ENCODE measurements at places on chromosomes 6 and 20.

DNA sequence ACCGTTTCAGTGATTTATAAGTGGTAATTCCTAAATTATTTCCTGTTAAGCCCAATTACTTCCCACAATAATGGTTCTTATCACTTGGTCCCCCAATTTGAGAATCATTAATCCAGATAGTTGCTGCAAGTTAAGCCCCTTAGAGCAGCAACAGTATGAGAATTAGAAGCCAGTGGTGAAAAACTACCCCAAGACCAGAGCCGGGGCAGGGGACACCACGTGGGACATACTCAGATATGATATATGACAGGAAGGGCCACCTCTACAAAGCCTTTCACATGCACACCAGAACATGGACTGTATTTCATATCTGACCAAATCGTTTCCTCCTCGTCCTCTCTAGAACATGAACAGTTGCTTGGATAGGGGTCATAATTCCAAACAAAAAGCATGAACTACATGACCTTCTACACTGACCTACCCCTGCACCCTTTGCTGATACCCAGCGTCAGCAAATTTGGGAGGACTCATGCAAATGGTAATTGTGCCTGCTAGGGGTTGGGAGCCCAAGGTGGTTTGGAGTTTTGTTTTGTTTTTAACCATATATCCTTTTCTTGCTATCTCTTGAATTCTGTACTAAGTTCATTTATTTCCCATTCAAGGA is 3.9 kb downstream of the JAG1 start:
- DNase-seq, result no peak

DNA sequence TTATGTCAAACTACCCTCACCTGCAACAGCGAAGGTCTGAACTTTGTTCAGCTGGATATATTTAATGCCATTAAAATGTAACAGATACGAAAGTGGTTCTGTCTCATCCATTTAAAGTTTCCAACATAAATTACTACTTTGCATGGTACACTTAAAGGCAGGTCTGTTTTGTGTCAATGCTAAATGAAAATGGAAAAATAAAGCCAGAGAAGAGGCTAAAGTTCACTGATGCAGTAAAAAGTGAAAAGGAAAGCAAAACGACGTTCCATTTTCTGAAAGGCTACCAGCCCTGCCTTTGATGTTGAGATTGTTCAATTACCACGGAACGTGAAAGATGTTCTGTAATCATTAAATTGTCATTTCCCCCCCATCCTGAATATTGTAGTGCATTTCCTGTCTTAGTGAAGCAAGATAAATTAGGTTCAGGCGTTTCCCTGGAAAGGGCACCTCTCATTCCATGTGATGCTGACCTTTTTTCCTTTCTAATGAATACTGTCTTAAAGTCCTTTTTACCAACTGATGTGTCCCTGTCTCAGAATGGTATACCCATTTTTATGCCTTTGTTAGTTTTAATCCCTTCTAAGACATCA is 334.7 kb upstream of the JAG1 start:
- no peak for DNase-seq

- peak; percentile 85 for DNase-seq
Observed at GRCh38 chr20:43271980-43272379, 82.3 kb upstream of the PTPRT start.

GRCh38 chr6:157213907-157214565 is 109.3 kb downstream of the TMEM242 start:
- DNase-seq, result no peak

DNA sequence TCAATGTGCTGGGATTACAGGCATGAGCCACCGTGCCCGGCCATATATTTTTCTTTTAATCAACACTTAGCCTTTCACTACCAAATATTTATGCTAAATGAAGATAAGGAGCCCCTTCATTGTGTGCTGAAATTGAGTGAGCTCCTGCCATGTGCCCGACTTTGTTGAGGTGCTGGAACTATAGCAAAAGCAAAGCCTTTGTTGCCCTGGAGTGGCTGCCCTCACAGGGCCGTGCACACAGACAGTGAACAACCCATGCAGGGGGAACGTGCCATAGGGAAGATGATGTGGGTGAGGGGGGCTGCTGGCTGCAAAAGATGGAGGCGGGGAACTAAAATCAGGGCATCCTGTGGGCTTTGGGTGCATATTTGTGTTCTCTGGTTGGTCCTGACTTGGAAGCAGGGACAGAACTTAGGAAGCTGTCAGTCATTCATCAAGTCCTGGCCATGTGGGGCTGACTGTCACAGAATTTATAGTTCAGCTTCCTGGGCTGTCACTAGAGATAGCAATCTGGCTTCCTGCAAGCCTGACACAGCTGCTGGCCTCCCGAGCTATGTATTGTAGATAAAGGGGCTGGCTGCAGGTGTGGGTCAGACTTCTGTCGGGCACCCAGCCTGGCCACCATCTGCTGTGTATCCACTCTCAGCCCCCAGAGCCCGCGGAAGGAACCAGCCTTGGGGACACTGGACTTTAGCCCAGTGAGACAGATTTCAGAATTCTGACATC is 56.8 kb upstream of the MPC1 start:
- peak; percentile 45 for DNase-seq

DNA sequence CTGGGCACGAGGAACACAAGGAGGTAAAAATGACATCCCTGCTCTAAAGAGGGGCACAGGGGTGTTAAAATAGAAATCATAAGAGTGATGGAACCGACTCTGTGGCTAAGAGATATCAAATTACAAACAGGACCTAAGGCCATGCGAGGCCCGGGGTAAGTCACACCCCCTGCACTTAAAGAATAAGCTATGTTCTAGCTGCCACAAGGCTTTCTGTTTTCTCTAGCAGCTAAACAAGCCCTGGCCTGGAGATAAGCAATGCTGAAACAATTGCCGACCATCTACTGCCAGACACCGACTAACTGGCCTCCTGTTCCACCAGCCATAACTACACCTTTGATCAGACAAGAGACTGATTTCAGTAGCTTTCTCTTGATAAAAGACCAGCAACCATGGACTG is 32.4 kb downstream of the MDGA1 start:
- DNase-seq, result no peak

DNA sequence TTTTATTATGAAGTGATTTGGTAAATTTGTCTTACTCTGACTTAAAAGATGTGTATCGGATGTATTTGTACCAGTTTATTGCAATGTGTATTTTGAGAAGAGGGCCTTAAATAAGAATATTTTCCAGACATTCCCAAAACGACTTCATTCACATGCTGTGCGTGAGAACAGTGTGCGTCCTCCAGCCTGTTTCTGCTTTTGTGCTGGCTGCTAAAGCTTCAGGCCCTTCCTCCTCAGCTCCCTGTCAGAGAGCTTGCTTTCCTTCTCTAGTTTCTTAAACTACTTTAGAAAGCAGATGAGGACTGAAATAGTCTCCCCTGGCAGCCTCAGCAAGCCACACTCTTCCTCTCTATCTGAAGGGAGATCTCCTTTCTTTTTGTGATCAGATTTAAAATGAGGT is 157.8 kb downstream of the SAMD5 start:
- peak; percentile 14 for DNase-seq

DNA sequence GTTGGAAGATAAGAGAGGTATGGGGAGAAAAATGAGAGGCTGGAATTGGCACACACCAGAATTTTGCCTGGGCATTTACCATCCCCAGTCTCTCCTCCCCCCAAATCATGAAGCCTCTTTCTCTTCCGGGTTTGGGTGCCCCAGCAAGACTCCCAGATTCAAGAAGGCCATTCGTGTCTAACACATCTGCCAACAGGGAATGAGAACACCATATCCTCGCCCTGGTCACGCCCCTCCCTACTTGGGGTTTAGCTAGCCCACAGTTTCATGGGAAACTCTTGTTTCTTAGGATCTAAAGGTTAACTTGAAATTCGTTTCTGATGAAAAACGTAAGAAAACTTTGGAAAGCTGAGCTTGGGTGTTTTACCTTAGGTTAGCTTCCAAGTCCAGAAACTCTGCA is 105.5 kb upstream of the TMEM170B start:
- no peak for DNase-seq

- peak; percentile 56 for DNase-seq
Observed at GRCh38 chr6:90285042-90285481, 11.6 kb downstream of the BACH2 start.

DNA sequence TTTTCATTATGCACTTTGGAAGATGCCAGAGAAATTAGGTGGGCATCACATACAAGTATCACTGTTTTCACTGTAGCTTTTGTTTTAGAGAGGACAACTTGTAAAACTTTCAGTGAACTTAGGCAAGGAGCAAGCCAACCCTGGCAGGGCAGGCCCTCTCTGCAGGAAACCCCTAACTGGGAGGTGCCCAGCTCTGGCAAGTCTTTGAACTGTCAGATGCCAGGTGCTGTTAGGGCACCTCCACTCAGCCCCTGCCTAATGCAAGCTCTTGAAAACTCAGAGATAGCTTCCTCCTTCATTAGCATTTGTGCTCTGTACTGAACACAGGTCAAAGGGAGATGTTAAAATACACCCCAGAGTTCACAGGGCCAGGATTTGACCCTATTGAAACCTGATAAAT is 774.2 kb upstream of the FLRT3 start:
- no peak for DNase-seq

GRCh38 chr6:161085246-161085645 is 93.7 kb downstream of the MAP3K4 start:
- DNase-seq, result no peak

GRCh38 chr6:7188492-7188891 is 80.7 kb downstream of the RREB1 start:
- DNase-seq, result no peak

DNA sequence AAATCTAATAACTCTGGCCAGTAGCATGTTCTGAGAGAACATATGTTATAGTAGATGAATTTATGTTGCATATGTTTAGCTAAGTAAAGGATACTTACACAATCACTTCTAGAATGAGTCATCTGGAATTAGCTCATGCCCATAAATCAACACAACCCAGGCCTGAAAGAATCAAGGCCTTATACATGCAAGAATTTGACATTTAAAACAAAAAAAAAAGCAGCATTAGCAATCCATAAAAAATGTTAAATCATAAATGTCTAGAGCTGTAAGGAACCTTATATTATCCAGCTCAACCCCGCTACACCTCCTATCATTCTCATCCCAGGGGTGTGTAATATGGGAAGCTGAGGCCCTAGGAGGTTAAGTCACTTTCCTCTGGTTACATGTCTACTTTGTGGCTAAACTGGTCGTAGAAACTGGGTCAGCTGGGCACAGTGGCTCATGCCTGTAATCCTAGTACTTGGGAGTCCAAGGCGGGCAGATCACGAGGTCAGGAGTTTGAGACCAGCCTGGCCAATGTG is 105.2 kb upstream of the CARMIL1 start:
- no peak for DNase-seq

- DNase-seq, result peak; percentile 79
Observed at GRCh38 chr6:17725083-17725482, 18.4 kb upstream of the NUP153 start.

DNA sequence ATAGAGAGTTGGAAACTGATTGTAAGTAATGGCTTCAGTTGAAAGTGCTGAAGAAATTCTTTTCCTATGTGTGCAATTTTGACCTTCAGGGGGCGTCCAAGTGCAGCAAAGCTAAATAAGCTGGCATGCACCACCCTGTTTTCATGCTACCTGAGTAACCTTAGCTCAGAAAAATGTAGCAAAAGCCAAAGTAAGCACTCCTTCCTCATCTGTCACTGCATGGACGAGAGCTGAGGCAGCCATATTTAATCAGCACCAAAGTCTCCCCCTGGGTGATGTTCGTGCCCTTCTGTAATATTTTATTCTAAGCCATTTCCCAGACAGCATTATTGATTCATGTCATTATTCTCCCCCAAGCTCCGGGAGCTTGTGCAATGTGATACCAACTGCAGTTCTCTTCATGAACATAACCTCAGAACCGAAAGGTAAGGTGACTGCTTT is 123.1 kb downstream of the RPS12 start:
- peak; percentile 46 for DNase-seq

DNA sequence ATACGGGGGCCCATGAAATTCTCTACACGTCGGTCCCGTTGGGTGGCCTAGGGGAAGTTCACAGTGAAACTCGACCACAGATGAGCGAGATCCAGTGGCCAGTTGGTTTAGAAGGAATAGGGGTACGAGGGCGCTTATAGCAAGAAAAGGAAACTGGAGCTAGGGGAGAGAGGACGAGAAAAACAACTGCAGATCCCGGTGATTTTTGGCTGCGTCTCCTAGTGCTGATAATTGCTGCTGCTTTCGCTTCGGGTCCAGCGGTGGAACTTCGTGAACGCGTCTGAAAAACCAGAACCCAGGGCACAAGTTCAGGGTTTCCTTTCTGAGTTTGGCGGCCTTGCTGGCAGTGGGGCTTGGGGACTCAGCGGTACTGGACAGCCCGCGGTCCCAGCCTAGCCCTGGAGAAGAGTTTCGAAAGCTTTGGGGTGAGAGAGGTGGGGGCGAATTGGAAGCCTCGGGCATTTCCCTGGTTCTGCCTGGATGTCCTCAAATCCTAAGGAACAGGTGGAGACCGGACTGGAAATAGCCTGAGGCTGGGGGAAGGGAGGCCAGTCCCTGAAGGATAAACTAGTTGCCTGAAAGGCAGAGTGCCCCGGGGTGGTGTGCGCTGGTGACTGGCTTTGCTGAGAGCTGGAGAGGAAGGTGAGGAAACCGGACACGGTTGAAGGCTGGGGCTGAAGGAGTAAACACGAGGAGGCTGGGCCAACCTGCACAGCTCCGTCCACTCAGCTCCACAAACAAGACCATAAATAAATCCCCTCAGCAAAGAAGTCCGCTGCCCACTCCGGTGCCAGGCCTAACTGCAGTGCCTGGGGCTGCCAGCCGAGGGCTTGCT is 793 bp downstream of the GMPR start:
- peak; percentile 73 for DNase-seq

GRCh38 chr6:41000248-41000647 is 38.8 kb downstream of the UNC5CL start:
- peak; percentile 23 for DNase-seq

GRCh38 chr6:75758061-75758460 is 9.0 kb downstream of the MYO6 start:
- DNase-seq, result no peak

DNA sequence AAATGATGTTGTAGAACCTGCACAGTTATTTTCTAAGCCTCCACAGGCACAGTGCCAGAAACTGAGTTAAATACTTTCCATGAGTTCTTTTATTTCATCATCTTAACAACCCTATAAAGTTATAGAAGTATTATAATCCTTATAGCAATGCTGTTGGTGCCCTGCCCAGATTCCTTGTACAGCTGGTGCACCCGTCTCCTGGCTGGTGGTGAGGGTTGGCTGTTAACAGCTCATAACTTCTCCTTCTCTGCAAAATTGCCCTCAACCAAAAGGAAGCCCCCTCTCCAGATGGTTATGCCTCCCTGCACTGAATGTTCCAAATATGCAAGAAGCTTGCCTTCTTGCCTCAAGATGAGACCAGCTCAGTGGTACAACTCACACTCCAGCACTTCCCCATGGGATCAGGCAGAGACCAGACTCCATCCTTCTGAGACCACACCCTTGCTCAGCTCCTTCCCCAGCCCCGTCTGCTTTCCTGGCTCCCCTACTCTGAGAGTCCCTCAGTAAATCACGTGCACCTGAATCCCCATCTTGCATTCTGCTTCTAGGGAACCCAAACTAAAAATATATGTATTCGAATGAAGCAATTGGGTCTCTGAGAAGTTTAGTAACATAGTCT is 304.4 kb upstream of the PLCB4 start:
- no peak for DNase-seq

- DNase-seq, result no peak
Observed at GRCh38 chr20:4036351-4036750, 21.0 kb upstream of the RNF24 start.

GRCh38 chr6:144415835-144416237 is 130.7 kb downstream of the UTRN start:
- no peak for DNase-seq

GRCh38 chr6:72709431-72709830 is 87.6 kb downstream of the KCNQ5 start:
- DNase-seq, result no peak

GRCh38 chr20:16203096-16203495 is 370.2 kb downstream of the KIF16B start:
- DNase-seq, result no peak

All from lung (tissue), 17 donors.